ENCODE measurements at places on chromosomes 7 and 10.

GRCh38 chr10:26593896-26594295 lies 103.6 kb upstream of the PDSS1 start:
- no peak for DNase-seq

- no peak for DNase-seq
These were observed 16.8 kb downstream of the HNRNPA2B1 start for GRCh38 chr7:26183545-26184280.

DNA sequence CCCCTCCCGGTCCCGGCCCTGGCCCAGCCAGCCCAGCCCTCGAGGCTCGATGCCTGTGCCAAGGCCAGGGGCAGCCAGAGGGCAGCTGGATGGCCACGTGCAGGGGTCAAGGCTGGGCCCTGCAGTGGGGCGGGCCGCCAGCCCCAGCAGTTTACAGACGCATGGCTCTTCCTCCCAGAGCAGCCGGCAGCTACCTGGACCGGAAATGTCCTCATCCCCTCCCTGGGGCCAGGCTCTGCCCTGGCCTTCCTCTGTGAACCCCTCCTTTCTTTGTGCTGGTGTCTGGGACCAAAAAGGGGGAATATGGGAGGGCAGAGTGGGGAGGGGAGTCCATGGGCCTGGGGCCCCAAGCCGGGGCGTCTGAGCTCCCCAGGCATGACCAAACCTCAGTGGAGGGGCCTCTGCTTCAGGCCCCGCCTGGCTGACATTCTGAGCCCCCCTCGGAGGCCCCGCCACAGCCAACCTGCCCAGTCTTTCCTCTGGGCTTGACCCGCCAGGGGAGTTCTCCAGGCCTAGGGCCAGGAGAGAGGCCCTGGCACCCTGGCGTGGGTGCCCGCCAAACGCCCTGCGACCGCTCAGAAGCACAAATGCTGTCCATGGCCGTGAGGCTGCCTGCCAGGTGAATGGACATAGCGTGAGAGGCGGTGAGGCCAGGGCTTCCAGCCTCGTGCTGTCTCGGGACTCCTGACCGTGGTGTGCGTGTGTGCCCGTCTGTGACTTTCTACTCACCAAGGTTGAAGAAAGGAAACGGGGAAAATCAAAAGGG lies 24.7 kb upstream of the AMZ1 start:
- DNase-seq: no peak

DNA sequence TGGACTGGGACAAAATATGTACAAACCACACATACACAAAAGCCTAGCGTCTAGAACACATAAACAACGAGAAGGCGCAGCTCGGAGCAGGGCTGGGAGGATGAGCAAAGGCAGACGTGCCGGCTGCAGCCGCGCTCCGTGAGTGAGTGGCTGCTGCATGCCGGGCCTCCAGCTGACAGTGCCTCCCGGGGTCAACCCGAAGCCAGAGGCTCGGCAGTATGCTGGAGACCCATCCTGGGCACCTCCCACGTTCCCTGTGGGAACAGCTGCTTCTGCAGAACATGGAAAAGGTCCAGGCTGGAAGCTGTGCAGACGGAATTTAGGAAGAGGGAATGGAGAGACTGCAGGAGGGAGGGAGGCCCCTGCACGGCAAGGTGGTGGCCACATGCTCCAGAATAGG lies 3.6 kb upstream of the GPR146 start:
- no peak for DNase-seq

DNA sequence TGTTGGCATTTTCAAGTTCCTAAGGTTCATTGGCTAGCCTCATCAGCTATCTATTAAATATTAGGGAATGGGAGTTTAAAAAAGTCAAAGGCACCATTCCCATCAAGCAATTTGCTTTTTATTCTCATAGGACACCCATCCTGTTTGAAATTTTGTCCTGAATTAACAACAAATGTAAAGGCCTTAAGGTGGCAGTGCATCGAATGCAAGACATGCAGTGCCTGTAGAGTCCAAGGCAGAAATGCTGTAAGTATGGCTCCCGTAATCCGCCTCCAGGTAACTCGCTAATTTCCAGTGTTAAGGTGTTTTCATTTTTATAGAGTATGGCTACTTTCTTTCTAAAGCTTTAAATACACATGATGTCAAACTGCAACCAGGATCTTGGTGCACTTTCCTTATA lies 141.9 kb upstream of the SAMD8 start:
- no peak for DNase-seq

GRCh38 chr7:129702761-129703338 lies 91.3 kb downstream of the NRF1 start:
- no peak for DNase-seq

DNA sequence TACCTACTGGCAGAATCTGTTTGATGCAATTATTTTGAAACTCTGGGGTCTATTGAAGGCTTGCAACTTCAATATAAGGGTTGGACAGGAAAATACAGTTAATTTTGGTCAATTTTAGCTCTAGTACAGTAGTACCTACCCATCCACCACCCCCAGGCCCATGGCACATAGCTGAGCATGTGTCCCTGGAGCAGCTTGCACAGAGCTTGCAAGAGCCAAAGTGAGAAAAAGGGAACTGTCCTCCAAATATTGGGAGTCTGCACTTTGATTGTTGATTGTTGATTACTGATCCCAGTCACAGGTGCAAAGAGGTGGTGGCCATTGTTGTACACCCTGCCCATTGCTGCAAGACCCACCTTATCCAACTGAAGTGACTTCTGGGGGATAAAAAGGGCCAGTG lies 52.8 kb downstream of the DDC start:
- DNase-seq: no peak

- DNase-seq: no peak
These were observed 39.9 kb downstream of the APBB1IP start for GRCh38 chr10:26478061-26478460.

- no peak for DNase-seq
These were observed 39.7 kb downstream of the HIPK2 start for GRCh38 chr7:139738101-139738489.

DNA sequence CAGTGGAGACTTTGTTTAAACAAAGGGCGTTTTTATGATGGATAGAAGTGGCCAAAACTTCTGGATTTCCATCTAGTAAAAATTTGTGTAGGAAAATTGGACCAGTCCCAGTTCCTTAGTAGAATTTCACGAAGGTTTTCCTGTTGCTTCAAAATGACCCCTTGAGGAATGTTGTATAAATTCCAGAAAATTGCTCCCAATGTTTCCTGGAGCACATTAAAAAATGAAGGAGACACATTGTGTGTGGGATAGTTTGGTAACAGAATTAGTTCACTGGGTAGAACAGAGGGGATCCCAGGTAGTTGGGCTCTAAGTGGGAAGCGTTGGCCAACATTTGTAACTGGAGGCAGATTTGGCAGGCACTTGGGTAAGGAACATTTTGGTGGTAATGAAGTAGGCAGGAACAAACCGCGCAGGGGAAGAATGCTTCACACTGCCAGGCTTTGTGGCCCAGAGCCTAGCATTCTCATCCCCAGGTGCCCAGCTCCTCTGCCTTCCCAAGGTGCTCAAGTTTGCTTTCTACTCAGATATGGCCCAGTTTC lies 758.6 kb downstream of the AUTS2 start:
- no peak for DNase-seq

DNA sequence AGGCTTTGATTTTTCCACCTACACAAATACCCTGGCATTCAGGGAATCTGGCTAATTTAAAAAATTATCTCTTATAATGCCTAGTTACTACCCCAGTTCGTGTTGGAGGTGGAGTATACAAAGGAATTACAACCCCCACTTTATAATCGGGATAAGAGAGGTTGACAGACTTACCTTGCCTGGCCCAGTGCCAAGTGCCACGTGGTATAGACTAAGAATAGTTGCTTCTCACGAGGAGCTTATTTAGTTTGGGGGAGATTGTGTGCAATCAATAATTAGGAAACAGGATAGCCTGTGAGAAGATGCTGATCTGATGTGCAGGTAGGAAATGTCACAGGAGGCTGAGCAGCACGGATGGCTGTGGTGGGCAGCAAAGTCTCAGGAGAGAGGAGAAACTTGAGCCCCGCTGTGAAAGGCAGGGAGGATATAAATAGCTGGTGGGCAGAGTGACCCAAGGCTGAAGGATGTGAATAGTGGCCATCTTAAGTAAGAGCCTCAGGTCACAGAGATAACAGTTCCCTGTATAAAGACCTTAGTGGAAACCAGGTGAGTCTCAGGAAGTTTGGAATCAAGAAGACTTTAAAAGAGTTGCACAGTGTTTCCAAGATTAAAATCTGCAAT lies 11.3 kb upstream of the ATXN7L1 start:
- DNase-seq: no peak

GRCh38 chr10:113480851-113481502 lies 71.9 kb upstream of the HABP2 start:
- no peak for DNase-seq

DNA sequence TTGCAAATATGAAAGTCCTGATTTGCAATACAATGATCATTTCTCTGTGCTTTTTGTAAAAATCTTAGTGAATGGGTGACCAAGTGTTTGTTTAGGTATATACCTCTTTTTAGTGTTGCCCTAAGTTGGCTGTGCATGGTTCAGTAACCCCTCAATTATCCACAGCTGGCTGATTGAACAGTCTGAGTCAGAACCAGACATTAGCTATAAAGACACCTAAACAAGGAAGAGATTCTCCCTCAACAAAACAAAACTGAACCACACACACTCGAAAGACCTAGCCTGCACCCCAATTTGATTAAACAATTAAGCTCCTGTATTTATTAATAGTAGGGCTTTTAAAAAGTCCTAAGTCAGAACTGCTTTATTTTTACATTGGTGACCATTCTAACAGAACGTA lies 2.8 kb downstream of the RSBN1L start:
- DNase-seq: no peak

GRCh38 chr10:110529596-110530011 lies 31.9 kb downstream of the DUSP5 start:
- no peak for DNase-seq

GRCh38 chr7:152108359-152108758 lies 82.9 kb downstream of the GALNT11 start:
- DNase-seq: no peak

All from stimulated activated CD8-positive, alpha-beta memory T cell treated with anti-CD3 and anti-CD28 coated beads, Interleukin-4, amount 100 ng/mL, for 1 hour (primary cell).